ENCODE measurements at places on chromosomes 4 and X. TPM values are rescaled to one million over a fixed set of nuclear protein-coding genes. Genes with fewer than 3 reads are reported as not detected.

- DNase-seq, result no peak
Observed at GRCh38 chr4:78310007-78310739, 241.4 kb upstream of the ANXA3 start.

- DNase-seq, result peak; percentile 13
Observed at GRCh38 chr4:186137196-186137794, 32.8 kb downstream of the FAM149A start.

GRCh38 chrX:23644744-23645143 is 22.5 kb upstream of the PRDX4 start:
- DNase-seq, result no peak

- DNase-seq, result no peak
Observed at GRCh38 chr4:123471655-123472369, 75.2 kb downstream of the SPRY1 start.

DNA sequence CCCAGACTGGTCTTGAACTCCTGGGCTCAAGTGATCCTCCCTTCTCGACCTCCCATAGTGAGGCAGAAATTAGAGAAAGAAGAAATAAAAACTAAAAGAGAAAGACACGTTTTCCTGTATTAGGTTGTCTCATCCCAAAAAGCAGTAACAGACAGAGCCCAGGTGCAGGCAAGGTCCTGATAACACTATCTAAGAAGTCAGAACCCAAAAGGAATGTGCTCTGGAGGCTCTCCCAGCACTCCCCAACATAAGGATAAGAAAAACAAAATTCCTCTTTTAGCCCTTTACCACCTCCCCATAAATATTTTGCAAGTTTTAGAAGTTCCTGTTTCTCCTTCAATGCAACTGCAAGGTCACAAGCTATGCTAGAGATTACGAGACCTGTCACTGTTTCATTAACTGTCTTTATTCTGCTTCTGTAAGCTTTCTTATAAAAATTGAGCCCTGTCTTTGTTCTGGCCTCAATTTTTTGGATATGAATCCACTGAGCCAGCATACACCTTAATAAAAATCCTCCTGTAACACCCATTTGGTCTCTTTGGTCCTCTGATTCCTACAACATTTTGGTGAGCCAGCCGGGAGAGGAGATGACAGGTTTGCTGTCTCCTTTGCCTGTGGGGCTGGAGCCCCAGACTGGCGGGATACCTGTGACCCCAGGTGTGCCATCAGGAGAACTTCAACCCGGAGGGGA is 25.9 kb downstream of the LIAS start:
- no peak for DNase-seq

- DNase-seq, result no peak
Observed at GRCh38 chr4:7194251-7195140, 2.2 kb downstream of the SORCS2 start.

GRCh38 chr4:168803732-168804131 is 206.3 kb downstream of the CBR4 start:
- DNase-seq, result peak; percentile 20

- no peak for DNase-seq
Observed at GRCh38 chr4:30783751-30784150, 63.6 kb downstream of the PCDH7 start.

GRCh38 chr4:38230121-38230801 is 270.1 kb downstream of the PTTG2 start:
- no peak for DNase-seq

DNA sequence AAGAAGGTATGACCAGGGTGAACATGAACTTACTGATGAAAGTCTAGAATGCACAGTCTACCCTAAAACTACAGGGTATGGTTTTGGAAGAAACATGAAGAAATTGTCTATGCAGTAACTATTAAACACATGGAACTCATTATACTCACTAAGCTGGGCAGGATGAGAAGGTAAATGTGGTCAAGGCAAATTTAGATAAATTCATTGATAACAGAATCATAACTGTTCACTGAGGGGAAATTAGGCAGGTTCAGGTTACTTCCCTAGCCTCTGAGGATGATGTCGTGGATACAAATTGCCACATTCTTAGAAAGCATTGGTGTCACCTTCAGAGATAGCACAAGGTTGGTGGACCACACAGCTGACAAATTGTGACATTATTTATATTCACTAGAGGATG is 40.4 kb upstream of the MID1IP1 start:
- DNase-seq, result peak; percentile 31

DNA sequence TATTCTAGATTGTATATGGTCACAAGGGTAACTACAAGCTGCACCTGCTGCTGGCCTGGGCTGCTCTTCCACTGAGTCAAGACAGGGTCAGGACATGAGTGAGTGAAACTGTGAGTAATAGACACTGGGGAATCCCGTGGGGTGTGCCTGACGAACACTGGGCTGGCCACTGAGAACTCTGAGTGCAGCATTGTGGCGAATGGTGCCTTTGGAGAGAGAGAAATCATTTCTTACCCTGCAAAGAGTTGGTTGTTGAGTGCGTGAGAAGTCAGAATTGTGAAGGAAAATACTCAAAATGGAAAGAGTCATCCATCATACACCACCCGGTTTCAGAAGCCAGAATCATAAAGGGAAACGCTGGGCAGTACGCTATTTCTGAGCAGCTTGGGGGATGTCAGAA is 43.1 kb upstream of the LSM6 start:
- peak; percentile 26 for DNase-seq

DNA sequence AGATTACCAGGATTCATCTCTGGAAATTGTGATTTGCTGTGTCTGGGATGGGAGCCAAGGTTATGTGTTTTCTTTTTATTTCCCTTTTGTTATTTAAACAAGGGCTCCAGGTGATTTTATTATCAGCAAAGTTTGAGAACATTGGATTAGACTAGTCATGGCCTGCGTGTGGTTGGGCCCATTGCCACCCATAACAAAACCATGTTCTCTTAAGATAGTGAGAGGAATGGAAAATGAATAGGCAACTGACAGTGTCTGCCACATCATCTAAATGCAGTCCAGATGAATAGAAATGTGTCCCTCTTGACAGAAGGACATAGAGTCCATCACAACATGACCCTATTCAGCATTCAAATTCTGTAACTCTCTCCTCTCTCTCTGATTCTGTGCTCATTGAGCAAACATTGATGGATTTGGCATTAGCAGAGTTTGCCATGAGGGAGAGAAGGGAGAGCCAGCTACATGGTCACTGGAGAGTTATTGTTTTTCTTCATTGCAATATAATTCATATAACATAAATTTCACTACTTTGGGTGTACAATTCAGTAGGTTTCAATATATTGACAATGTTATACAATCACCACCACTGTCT is 11.7 kb downstream of the XK start:
- DNase-seq, result no peak

GRCh38 chr4:85459736-85460135 is 15.2 kb upstream of the ARHGAP24 start:
- DNase-seq, result no peak

DNA sequence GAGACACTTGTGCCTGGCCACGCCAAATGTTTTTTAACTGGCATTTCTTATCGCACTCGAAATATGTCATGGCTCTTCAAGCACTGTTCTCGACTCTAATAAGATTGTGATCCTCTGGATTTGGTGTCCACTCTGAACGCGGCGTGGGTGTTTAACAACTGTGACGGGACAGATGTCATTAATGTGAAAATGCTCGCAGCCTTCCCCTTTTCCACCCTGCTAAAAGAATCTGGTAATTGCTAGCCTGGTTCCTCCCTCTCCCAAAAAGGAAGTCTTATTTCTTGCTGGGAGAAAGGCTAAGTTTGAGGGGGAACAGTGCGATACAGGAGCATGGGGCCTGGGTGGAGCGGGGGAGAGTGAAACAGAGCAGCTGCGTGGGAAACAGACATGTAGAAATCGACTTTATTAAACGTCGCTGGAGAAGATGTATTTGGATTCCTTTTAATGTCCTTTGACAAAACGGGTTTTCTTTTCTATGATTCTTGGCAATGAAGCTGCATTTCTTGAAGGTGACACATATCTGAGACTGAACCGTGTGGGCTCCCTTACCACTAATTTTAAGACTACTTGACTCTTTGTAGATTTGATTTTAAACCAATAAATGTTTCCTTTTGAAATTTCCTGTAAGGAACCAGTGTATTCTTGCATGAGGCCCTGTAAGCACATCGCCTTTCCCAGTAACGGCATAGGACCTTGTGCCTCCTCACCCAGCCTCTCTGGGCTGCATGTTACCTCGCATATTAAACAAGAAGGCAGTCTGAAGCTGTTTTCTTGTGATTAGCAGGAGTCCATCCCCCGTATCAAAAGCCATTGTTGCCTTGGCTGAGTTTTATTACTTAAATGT is 17.8 kb downstream of the TBC1D1 start:
- peak; percentile 41 for DNase-seq

DNA sequence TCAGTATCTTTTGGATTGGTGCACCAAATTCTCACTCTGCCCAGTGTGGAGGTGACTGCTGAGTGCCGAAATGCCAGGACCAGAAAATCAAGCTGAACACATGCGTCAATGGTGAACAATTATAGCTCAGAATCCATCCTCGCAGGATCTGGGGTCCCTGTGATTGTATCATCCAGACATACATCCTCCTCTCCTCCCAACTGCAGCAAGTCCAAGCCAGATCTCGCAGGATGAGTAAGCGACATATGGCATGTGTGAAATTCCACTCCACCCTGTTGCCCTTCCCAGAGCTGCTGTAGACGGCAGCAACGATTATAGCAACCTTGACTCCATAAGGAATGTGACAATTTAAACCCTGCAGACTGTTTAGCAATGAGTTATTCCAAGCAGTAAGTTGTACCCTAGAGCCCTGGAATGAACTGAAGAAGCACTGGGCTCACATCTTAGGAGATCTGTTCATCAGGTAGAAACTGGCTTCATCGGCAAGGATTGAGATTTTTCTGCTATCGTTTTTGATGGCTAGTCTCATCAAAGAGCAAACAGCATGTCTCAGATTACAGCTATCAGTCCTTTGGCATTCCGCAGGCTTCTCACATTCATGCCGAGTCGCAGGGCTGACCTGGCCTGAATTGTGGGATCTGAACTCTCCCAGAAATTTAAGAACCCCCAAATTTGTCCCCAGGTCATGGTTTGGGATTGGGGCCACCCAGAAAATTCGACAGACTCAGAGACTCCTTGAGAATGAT is 35.5 kb upstream of the SORBS2 start:
- DNase-seq, result peak; percentile 85

DNA sequence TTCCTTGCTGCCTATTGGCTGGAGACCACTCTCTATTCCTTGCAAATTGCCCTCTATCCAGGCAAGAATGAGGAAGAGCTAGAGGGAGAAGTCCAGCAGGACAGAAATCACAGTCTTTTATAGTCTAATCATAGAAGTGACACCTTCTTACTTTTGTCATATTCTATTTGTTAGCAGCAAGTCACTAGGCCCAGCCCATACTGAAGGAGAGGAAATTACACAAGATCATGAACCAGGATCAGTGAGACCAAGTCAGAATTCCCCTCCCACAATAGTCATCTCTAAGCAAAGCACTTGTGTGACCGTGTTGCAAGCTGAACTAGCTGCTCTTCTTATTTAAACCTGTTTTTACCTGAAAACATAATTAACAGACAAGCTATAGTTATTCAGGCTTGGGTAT is 317.7 kb downstream of the INPP4B start:
- no peak for DNase-seq

DNA sequence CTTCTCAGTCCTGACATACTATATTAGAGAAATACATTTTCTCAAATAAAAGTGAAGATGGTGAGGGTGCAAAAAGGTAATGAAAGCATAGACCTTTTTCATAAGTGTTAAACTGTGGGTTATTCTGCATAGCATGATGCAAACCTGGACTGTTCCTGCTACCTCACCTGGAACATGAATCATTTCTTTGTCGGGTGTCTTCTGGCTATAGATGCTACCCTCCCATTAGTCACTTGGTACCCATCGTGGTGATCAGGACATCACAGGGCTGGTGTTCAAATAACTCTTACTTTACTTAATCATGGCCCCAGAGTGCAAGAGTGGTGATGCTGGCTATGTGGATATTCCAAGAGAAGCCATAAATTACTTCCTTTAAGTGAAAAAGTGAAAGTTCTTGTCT is 264.7 kb upstream of the AGA start:
- DNase-seq, result no peak

Gene VEGFC
- total RNA-seq, result 58.6 TPM

Gene TMEM150C
- 0.49 TPM for total RNA-seq

Gene TREX2
- total RNA-seq, result not detected

Gene FMR1NB
- total RNA-seq, result not detected

Gene DHRSX
- 16.9 TPM for total RNA-seq

Gene ACSL1
- total RNA-seq, result 26.4 TPM

Gene EMCN
- 0.59 TPM for total RNA-seq

Gene SEPSECS
- 5.3 TPM for total RNA-seq

Gene CTAG2
- not detected for total RNA-seq

Gene TLL1
- not detected for total RNA-seq

Gene CENPI
- 32.8 TPM for total RNA-seq

All from RPMI7951 (cell line).